SJSA1 (cell line): ENCODE measurements at places on chromosomes 7 and 10. TPM values are rescaled to one million over a fixed set of nuclear protein-coding genes. Genes with fewer than 3 reads are reported as not detected.

DNA sequence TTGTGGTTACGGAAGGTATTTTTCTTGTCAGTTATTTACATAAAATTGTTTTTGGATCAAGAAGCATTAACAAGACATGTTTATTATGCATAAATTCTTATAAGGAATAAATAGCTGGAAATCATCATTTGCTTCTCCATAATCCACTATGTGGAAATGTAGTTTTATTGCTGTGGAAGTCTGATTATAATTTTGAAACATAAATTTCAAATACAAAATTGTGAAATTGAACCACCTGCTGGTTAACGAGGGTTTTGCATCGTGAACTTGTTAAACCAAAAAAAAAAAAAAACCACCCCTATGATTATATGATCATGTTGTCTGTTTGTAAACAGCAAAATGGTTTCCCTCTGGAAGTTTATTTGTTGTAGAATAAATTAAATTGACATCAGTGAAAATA, 25.9 kb downstream of the ABRAXAS2 start:
- no peak overlapping the region for H3K4me3 ChIP-seq
- DNase-seq = no peak

GRCh38 chr7:99381664-99382075, 7.1 kb downstream of the ARPC1B start:
- peaks cover 24% of the 10 kb centered on the region for H3K4me1 ChIP-seq
- DNase-seq = no peak
- H3K36me3 ChIP-seq = peaks cover 60% of the 10 kb centered on the region
- H3K27me3 ChIP-seq = no peaks in the 10 kb centered on the region
- H3K4me3 ChIP-seq = no peak overlapping the region
- H3K27ac ChIP-seq = no peak overlapping the region

GRCh38 chr10:68112837-68113236, 3.5 kb downstream of the MYPN start:
- H3K27me3 ChIP-seq = no peaks in the 10 kb centered on the region
- H3K4me1 ChIP-seq = peaks cover 5% of the 10 kb centered on the region; the same call in 1 of the 2 replicates
- no peak overlapping the region for H3K4me3 ChIP-seq

DNA sequence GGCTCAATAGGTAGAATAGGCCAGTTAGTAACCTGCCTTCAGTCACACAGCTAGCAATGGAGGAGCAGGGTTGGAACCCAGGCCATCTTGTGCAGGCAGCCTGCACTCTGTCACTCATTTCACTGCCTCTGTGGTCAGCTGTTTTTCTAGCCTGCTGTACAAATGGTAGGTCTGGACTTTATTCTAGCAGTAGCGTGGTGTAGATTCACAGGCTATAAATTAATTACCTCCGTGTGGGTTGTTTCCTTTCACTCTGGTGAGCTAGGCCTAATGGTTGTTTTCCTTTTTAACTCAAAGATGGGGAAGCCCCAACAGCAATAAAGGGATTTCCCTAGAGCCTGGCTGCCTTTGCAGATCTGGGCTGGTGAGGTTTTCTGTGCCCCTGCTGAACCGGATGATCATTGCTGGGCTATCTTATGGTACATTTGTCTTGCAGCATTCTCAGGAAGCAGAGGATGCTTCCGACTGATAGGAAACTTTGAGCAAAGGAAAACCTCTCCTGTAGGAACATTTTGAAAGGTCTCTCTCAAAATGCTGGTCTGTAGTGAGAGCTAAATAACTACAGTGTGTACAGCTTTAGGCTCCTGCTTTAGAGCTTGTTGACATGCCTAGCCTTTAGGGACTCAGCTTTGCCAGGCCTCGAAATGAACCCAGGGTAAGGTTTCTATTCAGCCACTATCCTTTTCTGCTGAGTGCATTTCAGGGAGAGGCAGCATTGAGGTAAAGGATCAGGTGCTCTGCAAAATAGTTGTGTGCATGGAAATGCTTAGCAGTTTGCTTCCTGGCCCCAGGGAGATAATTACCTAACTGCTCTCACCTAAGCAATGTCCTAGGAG, 157.4 kb downstream of the ST7 start:
- no peaks in the 10 kb centered on the region for H3K36me3 ChIP-seq
- H3K4me1 ChIP-seq = no peaks in the 10 kb centered on the region
- DNase-seq = no peak
- no peaks in the 10 kb centered on the region for H3K27me3 ChIP-seq
- H3K4me3 ChIP-seq = no peak overlapping the region
- H3K27ac ChIP-seq = no peak overlapping the region

The CDNF gene
- total RNA-seq = 0.29 and 0.38 TPM in 2 replicates
